ENCODE measurements at places on chromosomes 4 and X.
A peak's percentile ranks its signal among the peaks of the same experiment; 100 is the strongest.

DNA sequence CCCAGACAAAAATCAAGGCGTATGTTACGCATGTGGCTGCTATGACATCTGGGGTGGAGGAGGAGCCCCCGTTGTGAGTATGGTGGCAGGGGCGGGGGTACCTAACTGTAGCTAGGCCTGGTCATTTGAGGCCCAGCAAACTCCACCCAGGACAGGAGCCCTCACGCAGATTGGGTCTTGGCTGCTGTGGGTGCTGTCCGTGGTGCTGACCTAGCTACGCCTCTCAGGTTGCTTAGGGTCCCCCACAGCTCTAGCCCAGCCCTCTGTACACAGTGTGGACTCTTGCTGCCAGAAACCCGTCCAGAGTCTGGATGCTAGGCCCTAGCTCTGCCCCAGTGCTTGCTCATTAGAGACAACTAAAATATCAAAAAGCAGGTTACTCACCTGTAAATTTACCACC, 146.7 kb upstream of the PSAPL1 start:
- peak; percentile 23 for DNase-seq

DNA sequence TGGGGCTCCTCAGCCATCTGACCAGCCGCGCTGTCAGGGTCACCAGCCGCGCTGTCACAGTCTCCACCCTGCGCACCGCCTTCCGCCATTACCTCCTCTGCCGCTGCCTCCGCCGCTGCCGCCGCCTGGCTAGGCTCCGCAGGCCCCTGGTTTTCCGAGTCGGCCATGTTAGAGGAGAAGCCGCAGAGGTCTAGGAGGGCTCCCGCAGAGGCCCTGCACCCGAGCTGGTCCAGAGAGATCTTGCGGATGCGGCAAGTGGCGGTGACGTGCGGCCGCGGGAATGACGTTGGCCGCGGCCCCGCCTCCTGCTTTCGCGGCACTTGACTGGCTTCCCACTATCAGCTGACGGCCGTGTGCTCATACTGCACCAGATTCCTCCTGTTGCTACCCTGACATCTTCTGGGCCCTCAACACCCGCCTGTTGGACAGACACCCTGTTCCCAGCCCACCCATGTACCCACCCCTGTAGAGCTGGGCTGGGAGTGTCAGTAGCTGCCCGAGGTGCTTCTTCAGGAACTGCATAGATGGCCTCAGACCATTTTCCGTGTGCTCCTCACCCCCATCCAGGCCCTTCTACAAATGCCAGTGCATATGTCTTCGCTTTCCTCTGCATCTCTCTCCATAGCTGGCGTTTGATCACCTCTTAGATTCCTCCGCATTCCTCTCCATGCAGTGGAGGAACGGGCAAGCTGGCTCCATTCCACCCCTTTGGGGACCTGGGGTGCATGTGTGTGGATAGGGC, at the start of gene NAP1L5:
NAP1L5 (minus strand) TSS at position 242 of the 742 bp plus-strand sequence; CDS start at position 167, 75 bp downstream.
- peak; percentile 63 for DNase-seq

GRCh38 chr4:73850261-73850970, 2.7 kb upstream of the PF4V1 start:
- no peak for DNase-seq

- no peak for DNase-seq
These were observed 251.8 kb upstream of the GALNTL6 start for GRCh38 chr4:171561419-171561818.

DNA sequence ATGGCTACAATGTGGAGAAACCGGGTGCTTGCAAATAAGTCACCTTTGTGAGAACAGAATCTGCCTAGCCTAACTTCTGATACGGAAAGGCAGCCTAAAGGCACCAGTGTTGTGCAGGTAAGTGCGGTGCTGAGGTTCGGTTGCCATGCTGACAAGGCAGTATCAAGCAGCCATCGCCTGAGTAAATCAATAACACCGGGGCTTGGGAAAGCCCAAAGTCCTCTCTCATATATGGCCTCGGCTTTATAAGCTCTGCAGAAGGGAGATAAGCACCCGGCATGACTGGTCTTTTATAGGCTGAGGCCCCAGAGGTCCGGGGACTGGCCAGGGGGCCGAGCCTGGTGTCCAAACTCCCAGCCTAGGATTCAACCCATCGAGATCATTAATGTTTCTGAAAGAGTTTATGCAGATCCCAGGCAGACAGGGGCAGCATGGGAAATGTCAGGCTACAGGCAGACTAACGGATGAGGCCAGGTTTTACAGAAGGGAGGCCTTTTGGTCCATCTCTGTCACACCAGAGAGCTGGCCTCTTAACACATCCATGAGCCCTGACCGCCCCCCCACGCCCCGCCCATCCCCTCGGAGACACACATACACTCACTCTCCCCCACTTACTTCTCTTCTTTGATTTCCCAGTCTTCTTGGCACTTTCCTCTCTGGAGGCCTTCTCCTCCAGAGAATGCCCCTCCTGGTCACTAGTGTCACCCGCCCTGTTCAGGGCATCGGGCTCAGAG, 38.5 kb downstream of the ELF4 start:
- DNase-seq: no peak

DNA sequence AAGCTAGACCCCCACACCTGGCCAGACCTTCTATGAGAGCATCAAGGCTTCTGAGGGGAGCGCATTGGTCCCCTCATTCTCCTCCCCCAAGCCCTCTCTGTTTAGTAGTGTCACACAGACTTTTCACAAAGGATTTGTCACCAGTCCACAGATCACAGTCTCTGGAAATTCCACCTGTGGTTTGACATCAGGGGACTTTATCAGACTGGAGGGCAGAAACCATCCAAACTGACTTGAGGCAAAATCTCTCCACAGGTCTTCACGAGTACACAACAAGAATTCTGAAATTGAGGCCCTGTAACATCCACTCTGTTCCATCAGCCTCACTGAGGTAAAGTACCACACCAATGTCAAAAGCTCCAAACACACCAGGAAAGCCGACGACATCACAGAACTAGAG, 112.5 kb downstream of the SH3KBP1 start:
- DNase-seq: no peak

DNA sequence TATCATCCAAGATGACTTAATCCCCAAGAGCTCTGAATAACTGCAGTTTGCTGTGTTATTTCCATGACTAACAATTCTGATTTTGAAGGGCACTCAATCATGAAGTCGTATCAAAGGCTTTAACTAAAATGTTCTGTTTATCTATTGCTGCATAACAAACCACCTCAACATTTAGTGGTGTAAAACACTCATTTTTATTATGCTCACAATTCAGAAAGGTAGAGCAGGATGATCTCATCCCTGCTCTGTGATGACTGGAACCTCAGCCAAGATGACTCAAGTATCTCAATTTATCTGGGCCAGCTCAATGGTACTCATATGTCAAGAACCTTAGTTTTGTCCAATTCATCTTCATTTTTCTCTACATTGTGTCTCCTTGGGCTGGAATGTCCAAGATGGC, 451.1 kb downstream of the PPARGC1A start:
- no peak for DNase-seq

DNA sequence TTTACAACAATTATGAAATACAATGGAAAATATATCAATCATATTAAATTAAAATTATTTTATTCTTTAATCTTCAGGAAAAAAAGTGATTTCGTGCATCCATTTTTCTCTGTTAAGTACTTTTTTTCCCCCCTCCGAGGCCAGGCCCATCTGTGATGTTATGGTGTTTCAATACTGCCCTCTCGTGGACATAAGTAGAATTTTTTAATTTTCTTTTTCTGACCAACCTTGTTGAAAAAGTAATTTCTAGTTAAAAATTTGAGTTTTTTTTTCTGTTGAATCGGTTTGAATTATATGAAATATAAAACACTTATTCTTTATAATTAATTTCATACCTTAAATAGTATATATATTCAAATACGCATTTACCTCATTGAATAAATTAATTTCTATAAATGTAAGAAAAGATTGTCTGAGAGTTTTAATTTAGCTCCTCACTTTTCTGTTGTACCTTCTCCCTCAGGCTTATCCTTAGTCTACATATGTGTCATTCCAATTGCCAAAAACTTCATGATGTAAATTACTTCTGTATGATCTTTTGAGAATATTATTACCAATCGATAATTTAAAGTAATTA, 175.8 kb upstream of the TECRL start:
- peak; percentile 64 for DNase-seq

- no peak for DNase-seq
These were observed 39.8 kb upstream of the VCX3A start for GRCh38 chrX:6574762-6575161.

- DNase-seq: peak; percentile 97
These were observed 206.7 kb downstream of the MGST2 start for GRCh38 chr4:139872274-139872673.

- peak; percentile 62 for DNase-seq
These were observed 2.6 kb downstream of the SLC25A31 start for GRCh38 chr4:127732623-127733328.

GRCh38 chrX:15781961-15782699, 8.2 kb upstream of the ZRSR2 start:
- no peak for DNase-seq

DNA sequence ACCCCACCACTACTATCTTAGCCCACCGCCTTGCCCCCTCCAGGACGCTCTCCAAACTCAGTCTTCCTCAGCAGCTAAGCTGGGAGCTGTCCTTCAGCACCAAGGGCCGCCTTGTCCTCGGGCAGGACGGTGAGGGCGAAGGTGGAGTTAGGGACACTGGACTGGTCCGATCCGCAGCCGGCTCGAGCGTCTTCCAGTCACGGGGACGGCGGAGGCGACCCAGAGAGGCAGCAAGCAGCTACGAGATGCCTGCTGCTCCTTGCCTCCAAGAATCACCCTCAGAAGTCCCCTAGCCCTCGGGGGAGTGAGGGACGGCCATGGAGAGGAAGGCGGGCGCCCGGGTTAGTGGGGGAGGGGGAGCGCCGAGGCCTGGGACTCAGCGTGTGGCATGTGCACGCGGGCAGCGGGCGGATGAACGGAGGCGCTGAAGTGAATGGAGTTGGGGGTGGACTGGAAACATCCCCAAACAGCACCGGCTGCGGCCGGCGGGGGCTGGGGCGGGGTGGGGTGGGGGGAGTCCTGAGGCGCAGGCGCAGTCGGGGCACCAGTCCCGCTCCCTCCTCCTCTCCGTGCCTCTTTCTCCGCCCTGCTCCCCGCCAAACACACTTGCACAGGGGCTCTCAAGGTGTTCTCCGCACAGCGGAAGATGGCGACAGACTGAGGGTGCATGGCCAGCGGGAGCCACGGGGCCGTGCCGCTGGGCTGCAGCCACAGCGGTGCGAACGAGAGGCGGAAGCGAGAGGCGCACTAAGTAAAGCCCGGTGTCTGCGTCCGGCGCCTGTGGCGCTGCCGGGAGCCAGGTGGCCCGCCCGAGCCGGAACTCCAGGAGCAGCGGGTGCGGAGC, at the start of gene NALF2:
NALF2 (plus strand) TSS at position 545 of the 844 bp plus-strand sequence. CDS start 957 bp downstream, outside the sequence.
- DNase-seq: peak; percentile 19

DNA sequence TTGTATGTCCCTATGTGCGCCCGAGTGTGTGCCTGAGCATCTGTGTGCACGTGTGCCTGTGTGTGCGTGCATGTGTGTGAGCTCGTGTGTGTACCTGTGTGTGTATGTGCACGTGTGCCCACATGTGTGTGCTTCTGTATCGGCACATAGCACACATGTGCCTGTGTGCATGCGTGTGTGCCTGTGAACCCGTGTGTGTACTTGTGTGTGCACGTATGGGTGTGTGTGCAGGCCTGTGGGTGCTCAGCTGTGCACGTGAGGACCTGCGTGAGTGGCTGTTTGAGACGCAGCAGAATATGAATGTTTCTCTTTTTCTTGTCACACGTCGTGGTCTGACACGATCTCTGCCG, 4.3 kb downstream of the AKAP17A start:
- no peak for DNase-seq

DNA sequence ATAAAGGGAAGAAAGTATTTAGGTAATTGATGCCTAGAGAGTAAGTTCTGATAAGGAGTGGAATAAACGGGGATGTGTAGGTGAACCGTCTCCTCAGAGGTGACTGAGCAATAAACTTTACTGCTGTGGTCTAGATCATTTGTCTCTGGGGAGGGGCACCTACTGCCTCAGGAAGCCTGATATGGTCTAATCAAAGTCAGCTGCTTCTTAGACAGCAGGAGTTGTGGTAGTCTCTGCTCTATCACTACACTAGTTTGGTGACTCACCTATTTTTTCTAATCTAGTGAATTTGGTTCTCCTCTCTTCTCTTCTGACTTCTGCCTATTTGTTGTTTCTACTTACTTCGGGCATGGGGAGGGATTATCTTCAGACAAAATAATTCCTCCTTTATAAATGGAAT, 95.1 kb upstream of the STIM2 start:
- DNase-seq: no peak

DNA sequence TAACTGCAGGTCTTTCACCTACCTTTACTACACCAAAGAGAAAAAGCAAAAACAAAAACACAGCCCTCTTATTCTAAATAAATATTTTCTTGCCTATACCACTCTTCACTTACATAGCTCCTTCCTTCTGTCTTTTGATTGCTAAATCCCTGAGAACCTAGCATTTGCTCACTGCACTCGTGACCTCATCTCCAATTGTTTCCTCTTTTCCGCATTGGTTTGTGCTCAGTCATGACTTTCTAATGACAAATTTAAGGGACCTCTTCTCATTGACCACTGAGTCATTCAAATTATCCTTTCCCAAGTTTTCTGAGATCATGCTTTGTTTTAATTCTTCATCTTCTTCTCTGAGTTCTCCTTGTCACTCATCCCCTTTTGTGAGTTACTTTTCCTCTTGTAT, 1697.1 kb downstream of the STIM2 start:
- peak; percentile 83 for DNase-seq

Data from ELR (cell line).